ENCODE measurements at places on chromosomes 4 and X.

DNA sequence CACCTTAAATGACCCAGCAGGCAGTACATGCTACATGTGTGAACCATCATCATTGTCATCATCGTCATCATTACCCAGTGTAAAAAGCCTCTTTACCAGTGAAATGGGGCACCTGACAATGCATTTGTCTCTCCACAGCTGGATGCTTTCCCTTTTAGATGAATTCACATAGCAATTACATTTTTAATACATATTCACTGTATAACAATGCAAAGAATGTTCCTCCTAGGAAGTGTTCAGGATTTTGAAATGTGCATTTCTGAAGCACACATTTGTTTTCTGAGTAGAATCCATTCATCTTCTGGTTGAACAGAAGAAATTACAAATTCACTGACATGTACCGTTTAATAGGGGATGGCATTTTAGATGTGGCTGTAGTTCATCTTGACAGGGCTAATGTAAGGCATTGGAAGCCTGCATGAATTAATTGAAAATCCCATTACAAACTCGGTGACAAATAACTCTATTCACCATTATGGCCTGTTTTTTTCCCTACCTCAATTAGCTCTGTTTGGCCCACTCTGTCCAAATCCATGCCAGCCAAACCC is 111.1 kb downstream of the SH3RF1 start:
- no peak for DNase-seq

DNA sequence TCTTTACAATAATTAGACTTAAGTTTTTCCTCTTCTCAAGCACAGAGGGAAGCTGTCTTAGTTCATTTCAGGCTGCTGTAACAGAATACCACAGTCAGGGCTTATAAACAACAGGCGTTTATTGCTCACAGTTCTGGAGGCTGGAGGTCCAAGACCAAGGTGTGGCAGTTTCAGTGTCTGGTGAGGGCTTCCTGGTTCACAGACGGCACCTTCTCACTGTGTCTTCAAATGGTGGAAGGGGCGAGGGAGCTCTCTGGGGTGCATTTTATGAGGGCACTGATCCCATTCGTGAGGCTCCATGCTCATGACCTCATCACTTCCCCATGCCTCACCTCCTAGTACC is 115.7 kb upstream of the MXRA5 start:
- no peak for DNase-seq

DNA sequence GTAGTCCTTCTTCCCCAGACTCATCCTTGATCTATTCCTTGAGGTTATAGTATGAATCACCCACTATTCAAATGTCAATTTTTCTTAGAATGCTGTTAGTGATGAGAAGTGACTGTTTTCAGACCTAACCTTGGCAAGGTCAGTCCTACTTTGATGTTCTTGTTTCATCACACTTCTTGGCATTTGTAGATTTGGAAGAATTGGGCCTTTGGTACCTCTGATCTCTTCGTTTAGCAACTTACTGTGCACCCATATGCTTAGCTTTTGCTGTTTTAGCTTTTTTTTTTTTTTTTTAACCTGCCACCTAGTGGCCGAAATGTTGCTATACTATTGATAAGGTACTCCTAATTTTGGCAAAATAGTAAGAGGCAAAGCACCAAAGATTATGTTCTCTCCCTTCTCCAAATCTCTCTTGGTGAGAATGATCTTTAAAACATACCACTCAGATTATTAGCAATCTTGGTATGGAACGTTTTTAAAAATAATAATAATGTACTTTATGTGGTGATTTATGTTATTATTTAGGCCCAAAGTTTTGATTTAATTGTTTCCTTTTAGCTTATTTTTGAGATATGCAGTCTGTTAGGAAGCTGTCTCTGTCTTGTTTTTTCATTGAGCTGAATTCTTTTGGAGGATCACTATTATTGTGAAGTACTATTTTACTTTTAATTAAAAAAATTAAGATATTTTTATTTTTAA is 16.6 kb downstream of the DCK start:
- DNase-seq = no peak

GRCh38 chr4:102430461-102430910 is 70.7 kb upstream of the NFKB1 start:
- no peak for DNase-seq

DNA sequence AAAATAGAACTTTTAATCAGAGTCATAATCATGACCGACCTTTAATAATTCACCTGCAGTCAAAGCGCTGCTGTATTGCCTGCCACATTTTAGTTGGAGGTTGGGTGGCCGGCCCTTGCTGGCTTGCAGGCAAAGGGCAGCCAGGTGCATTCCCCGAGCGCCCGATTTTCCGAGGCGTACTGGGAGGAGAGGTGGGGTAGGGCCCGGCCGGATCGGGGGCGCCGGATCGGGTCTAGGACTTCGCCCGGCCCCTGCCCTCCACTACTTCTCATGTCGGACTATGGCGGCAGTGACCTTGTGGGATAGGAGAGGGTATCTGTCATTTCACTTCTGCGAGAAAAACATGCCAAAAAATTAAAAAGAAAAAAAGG is 2.5 kb upstream of the RS1 start:
- no peak for DNase-seq

DNA sequence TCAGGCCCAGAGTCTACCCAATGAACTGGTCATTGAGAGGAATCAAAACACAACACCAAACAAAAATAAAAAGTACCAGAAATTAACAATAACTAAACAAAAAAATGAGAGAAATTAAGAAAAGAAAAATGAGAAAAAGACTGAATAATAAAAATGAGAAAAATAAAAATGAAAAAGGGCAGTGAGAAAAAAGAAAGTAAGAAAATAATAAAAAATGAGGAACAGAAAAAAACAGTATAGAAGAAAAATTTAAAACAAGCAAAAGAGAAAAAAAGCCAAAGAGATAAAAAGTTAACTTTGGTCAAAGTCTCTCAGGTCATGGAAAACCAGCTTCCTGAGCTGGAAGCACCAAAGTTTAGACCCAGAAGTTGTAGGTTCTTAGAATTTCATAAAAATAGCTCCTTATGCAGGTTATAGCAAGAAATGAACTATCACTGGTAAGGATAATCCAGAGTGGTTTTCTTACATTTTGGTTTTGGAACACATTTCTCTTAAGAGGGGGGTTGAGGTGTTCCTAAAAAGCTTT is 51.0 kb upstream of the WDR17 start:
- DNase-seq = no peak

DNA sequence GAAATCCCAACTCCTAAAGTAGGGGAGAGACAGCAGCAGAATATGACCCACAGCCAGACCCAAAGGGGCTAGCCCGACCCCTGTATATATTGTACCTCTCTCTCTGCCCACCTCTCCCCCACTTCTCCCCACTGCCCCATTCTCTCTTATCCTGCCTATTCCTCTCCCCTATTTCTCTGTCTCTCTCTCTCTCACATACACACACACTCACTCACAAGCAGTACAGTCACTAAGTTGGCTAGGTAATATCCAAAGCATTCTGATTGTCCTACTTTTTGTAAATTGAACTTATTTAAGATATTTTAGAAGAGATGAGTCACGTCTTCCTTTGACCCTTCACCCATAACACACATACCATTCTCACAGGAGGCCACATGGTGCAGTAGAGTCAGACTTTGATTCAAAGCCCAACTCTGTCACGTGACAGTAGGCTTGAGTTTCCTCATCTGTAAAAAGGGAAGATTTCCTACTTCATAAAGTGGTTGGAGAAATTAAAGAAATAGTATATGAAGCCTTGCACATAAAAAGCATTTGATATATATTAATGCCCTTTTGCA is 29.5 kb downstream of the SRPX2 start:
- DNase-seq = no peak

DNA sequence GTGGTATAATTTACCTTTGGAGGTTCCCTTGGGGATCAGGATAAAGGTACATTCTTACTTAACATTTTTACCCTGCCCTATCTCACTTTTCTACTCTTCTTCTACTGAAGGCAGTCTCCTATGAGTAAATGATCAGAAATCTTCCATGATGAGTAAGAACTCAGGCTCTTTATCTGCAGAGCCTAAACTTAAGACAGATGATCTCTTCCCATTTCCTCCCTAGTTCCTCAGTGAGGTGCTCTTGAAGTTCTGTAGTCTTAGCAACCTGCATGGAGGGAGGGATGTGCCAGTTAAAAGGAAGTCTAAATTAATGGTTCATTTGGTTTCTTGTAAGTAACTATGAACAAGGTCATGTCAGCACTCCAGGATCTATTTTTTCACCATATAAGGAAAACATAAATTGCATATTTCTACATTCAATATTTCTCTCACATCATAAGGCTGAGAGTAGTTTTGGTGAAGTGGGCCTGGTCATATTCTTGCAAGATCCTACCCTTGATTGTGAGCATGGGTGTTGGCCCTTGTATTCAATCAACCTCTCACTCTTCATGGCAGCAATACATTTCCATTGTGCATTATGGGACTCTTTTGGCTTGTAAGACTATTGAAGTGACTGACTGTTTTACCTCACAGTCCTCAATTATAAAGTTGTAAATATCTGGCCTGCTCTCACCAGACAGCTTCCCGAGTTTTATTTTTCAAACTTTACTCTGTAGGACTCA is 295.5 kb downstream of the SLC7A11 start:
- no peak for DNase-seq

- no peak for DNase-seq
These were observed 45.3 kb upstream of the ATXN3L start for GRCh38 chrX:13365161-13365560.

GRCh38 chrX:133544115-133544514 is 128.8 kb upstream of the GPC4 start:
- no peak for DNase-seq

- DNase-seq = no peak
These were observed 273.3 kb downstream of the DKK2 start for GRCh38 chr4:106762666-106763443.
